ENCODE measurements at places on chromosomes 13 and 19.

- no peak for DNase-seq
Measured at GRCh38 chr13:98307463-98308085, 130.5 kb upstream of the RNF113B start.

- no peak for DNase-seq
Measured at GRCh38 chr13:85993567-85993966, 194.3 kb upstream of the SLITRK6 start.

- no peak for DNase-seq
Measured at GRCh38 chr13:45393941-45394570, 24.1 kb downstream of the SLC25A30 start.

- no peak for DNase-seq
Measured at GRCh38 chr19:53372196-53372595, 6.7 kb downstream of the ZNF525 start.

DNA sequence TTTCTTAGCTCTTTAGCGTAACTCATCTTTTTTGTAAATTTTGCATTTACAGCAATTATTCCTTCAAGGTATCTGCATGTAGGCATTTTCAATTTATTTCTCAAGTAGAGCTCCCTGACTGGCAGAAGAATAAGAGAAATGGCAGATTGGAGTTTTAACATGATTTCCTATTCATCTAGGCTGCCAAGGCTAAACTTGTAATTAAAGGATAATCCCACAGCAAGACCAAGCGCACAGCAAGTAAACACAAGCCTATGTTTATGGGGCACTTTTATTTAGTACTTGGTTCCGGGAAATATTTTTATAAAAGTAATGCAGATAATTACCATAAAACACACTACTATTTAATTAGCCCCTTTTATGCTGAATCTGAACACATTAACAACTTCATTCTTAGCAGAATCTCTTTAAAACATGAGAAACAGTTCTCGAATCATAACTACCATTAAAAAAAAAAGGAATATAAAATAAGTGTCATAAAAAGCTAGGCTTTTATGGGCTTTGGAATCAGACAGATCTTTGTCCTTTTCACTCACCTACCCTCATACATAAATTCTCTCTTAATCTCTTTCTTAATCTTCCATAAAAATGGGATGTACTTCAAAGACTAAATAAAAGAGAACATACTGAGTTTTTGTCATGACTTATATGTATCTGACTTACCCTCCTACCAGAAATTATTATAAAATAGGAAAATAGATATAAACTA is 961.6 kb upstream of the MIR17HG start:
- no peak for DNase-seq

DNA sequence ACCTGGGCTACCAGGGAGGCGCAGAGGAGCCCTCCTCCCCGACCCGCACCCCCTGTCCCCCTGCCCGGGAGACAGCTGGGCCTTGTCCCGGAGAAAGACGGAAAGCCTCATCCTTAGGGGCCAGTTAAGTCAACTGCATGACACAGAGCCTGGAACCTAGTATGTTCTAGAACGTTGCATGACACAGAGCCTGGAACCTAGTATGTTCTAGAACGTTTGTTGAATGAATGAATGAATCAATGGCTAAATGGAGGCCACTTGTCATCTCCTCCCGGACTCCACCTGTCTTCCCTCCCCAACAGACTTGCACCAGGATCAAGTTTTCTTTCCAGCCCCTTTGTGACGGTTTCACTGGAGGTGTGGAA is 706 bp downstream of the SERP2 start:
- DNase-seq, result no peak
